Right ventricle myocardium superior (tissue), 1 donor: ENCODE measurements at places on chromosomes 4 and X.
A peak's percentile ranks its signal among the peaks of the same experiment; 100 is the strongest.

GRCh38 chrX:1452516-1453394, at the start of gene ASMTL:
Gene ASMTL, minus strand, starts transcription at chrX:1452909. Its CDS starts 69 bp downstream, at chrX:1452840.
- DNase-seq, result peak; percentile 100

DNA sequence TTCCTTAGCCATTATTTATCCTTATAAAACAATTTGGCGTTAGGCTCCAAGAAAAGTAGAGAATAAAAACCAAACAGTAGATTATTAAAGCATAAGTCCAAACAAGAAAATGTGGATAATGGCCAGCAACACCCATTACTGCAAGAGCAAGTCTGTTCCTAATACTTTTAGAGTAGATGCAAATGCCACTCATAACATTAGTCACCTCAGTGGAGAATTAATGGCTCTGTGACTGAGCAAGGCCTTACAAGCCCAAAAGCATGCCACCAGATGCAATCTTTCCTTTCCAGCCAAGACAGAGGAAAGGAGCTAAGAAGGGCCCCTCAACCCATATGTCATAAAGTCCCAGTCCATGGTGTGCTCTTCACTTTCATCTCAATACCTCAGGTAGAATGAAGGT, 373.8 kb downstream of the OPHN1 start:
- no peak for DNase-seq

GRCh38 chr4:183670960-183671555, 12.0 kb downstream of the TRAPPC11 start:
- DNase-seq, result no peak

DNA sequence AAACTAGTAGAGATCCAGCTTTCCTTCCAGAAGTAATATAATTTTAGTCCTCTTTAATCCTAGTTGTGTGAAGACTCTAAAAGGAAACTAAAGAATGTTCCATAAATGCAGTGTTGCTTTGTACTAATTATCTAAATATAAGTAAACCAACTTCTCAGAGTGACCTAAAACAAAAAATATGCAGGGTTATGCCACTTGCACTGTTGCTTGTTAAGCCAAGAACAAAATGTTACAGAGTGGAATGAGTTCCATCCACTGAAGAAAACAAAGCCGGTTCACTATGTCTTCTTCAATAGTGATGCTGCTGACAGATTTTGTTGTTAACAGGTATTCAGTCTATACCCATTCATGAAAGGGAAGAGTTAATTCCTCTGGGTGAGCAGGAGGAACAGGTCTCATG, 252.0 kb upstream of the DIAPH2 start:
- DNase-seq, result no peak

- no peak for DNase-seq
Observed at GRCh38 chr4:47271291-47271690, 192.2 kb downstream of the COMMD8 start.
